Activated naive CD8-positive, alpha-beta T cell treated with anti-CD3 and anti-CD28 coated beads for 36 hours (primary cell): ENCODE measurements at places on chromosomes 1 and 21.
A peak's percentile ranks its signal among the peaks of the same experiment; 100 is the strongest.

- DNase-seq: no peak
- H3K36me3 ChIP-seq: no peaks in the 10 kb centered on the region
- H3K4me1 ChIP-seq: peaks cover 27% of the 10 kb centered on the region
- H3K27me3 ChIP-seq: peaks cover 2% of the 10 kb centered on the region
Observed at GRCh38 chr21:41932576-41933312, 21.1 kb downstream of the C2CD2 start.

GRCh38 chr1:210796421-210796820 is 337.5 kb downstream of the KCNH1 start:
- no peaks in the 10 kb centered on the region for H3K27me3 ChIP-seq
- H3K4me3 ChIP-seq: no peak overlapping the region
- no peaks in the 10 kb centered on the region for H3K4me1 ChIP-seq
- no peaks in the 10 kb centered on the region for H3K36me3 ChIP-seq
- no peak for DNase-seq

- H3K27ac ChIP-seq: peak overlapping the region; percentile 71
- H3K36me3 ChIP-seq: peaks cover 5% of the 10 kb centered on the region
- H3K4me3 ChIP-seq: no peak overlapping the region
- H3K27me3 ChIP-seq: no peaks in the 10 kb centered on the region
Observed at GRCh38 chr1:235939480-235939775, 72.7 kb upstream of the LYST start.

DNA sequence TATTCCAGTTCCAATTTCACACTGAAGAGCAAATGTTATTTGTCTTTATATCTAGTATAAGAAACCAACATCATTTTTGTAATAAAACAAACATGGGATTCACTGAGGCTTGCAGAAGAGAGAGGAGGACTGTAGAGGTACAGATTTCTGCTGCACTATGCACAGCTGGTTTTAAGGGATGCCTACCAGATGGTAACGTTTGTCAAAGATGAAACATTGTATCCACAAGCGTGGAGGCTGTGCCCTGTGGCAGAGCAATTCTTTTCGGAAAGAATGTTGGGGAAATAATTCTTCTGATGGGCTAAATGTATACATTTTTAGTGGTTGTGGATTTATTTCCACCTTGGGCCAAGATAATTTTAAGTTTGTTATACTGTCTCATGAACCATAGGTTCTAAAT is 272.4 kb downstream of the DUSP10 start:
- peaks cover 29% of the 10 kb centered on the region for H3K27me3 ChIP-seq
- H3K4me1 ChIP-seq: no peaks in the 10 kb centered on the region
- no peak for DNase-seq
- no peaks in the 10 kb centered on the region for H3K36me3 ChIP-seq
- no peak overlapping the region for H3K27ac ChIP-seq

DNA sequence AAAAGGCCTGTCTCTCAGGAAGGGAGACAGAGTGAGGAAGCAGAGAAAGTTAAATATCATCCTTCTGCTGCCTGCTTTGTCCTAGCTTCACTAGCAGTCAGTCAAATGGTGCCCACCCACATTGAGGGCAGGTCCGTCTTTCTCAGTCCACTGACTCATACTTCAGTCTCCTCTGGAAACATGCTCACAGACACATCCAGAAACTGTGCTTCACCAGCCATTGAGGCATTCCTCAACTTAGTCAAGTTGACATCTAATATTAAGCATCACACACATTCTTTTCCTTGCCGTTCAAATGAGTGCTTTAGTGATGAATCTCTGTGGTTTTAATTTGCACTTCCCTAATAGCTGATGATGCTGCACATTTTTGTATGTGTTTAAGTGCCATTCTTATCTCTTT is 777.8 kb upstream of the PRMT6 start:
- H3K27me3 ChIP-seq: no peaks in the 10 kb centered on the region
- no peak for DNase-seq
- H3K36me3 ChIP-seq: no peaks in the 10 kb centered on the region
- H3K4me3 ChIP-seq: no peak overlapping the region
- H3K4me1 ChIP-seq: no peaks in the 10 kb centered on the region

DNA sequence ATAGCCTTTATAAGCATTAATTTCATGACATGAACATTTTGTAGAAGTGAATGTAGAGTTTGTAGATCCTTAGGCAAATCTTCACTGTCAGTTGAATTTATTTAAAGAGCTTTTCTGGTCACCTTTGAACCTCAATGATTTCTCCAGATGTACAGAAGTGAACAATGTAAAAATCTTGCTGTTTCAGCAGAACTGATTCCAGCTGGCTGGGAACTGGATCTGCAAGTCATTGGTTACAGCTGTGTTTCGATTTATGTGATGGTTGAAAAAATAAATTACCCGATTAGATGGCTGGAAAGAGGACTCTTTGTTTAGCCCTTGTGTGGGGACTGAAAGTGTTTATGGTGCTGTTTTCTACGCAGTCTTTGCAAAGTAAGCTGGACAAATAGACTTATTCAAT is 849.8 kb downstream of the USP25 start:
- DNase-seq: no peak
- H3K4me3 ChIP-seq: no peak overlapping the region
- H3K27me3 ChIP-seq: no peaks in the 10 kb centered on the region
- H3K4me1 ChIP-seq: no peaks in the 10 kb centered on the region
- no peaks in the 10 kb centered on the region for H3K36me3 ChIP-seq
- H3K27ac ChIP-seq: no peak overlapping the region

DNA sequence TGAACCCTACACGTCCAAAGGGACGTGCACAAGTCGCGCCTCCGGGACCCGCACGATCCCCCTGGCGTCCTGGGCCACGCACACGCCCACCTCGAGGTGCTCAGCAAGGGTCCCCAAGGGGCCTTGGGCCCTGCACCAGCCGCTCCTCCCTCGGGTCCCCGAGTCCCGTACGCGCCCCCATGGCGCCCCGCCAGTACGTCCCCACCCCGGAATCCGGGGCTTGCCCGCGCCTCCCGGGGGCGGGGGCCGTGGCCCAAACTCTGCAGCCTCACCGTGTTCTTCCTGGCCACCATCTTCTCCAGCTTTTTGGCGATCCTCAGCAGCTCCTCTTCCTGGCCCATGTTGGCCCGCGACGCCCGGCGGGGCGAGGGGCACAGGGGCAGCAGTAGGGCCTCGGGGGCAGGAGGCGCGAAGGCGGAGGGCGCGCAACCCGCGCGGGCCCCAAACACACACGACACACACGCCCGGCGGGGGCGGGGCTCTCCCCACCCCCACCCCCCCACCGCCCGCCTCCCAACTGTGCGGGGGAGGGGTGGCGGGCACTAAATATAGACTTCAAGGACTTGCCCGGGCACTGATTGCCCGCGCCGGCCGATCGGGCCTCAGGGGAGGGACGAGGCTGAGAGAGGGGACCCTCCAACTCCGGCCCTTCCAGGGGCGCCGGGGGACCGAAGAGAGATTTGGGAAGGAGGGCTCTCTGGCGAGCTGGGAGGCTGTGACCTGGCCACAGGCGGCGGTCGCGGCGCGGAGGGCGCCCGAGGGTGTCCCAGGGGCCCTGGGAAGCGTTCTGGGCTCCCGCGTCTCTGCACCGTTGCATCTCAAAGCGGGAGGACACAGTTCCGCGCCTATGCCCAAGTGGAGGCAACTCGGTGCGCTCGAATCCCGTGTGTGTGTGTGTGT is at the start of gene TCEA3:
TCEA3 (minus strand) TSS at position 456 of the 900 bp plus-strand sequence; CDS start at position 341, 115 bp downstream.
- peak within 1 kb of the TSS; percentile 79 for H3K4me3 ChIP-seq
- peak within 1 kb of the TSS; percentile 27 for H3K27ac ChIP-seq
- peaks cover 6% of the 10 kb centered on the region for H3K27me3 ChIP-seq
- no peaks in the 10 kb centered on the region for H3K36me3 ChIP-seq
- peak; percentile 34 for DNase-seq

GRCh38 chr1:51622455-51622913 is 5.6 kb downstream of the OSBPL9 start:
- H3K27me3 ChIP-seq: no peaks in the 10 kb centered on the region
- no peaks in the 10 kb centered on the region for H3K36me3 ChIP-seq
- no peak overlapping the region for H3K4me3 ChIP-seq
- peak; percentile 9 for DNase-seq

- no peak for DNase-seq
- H3K4me3 ChIP-seq: no peak overlapping the region
- no peaks in the 10 kb centered on the region for H3K36me3 ChIP-seq
- no peaks in the 10 kb centered on the region for H3K4me1 ChIP-seq
Observed at GRCh38 chr1:164583196-164583595, 24.2 kb downstream of the PBX1 start.

- H3K27ac ChIP-seq: no peak overlapping the region
- no peaks in the 10 kb centered on the region for H3K4me1 ChIP-seq
- peaks cover 3% of the 10 kb centered on the region for H3K27me3 ChIP-seq
- DNase-seq: no peak
- no peaks in the 10 kb centered on the region for H3K36me3 ChIP-seq
Observed at GRCh38 chr1:232532901-232533300, 97.0 kb downstream of the SIPA1L2 start.

DNA sequence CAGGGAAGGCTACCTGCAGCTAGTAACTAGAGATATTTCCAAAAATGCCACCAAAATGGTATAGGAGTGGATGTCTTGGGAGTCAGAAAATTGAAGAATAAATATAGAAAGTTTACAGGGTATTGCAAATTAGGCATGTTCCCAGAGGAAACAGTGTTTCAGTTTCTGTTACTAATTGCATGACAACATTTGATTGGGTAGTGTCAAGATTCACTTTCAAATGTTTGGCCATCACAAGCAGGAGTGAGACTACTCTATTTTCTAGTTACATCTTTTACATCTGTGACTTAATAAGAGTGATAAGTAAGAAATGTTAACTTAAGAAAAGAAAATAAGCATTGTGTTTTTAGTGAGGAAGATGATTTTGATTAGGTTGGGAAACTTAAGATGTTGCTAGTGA is 30.2 kb downstream of the AMY1C start:
- H3K4me1 ChIP-seq: no peaks in the 10 kb centered on the region
- no peaks in the 10 kb centered on the region for H3K36me3 ChIP-seq
- no peaks in the 10 kb centered on the region for H3K27me3 ChIP-seq
- no peak for DNase-seq

GRCh38 chr1:54012863-54013262 is 5.1 kb downstream of the LDLRAD1 start:
- DNase-seq: no peak
- H3K27me3 ChIP-seq: no peaks in the 10 kb centered on the region
- H3K4me3 ChIP-seq: no peak overlapping the region
- no peak overlapping the region for H3K27ac ChIP-seq
- H3K36me3 ChIP-seq: no peaks in the 10 kb centered on the region

- H3K36me3 ChIP-seq: no peaks in the 10 kb centered on the region
- peaks cover 31% of the 10 kb centered on the region for H3K4me1 ChIP-seq
- H3K27ac ChIP-seq: peak overlapping the region; percentile 31
- no peak overlapping the region for H3K4me3 ChIP-seq
Observed at GRCh38 chr1:32983020-32983419, 18.4 kb upstream of the RNF19B start.

DNA sequence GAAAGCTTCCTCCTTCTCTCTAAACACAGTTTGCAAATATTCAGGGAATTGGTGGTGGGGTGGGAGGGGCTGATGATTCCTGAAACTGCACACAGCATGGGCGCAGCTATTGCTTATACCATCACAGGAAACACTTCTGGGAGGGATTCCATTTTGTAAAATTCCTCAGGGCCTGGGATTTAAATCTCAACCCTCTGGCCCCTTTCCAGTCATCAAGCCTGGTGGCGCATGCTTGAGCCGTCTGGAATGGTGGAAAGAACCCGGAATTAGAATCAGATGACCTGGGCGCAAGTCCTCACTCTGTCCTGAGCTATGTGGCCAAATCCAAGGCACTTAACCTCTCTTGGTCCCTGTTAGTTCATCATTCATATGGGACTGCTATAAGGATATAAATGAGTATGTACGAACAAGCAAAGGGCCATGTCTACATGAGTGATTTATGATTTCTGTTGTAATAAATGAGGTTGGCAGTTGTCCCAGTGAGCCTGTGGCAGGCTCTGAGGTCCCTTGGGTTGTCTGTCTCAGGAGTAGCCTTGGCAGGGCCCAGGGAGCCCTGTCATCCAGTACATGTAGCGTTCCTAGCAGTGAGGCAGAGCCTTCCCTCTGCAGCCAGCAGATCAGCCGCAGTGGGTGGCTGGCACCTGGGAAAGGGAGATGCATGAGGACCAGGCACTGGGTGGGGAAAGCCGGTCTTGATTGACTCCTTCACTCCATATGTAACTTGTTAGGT is 72.0 kb downstream of the MAN1C1 start:
- H3K4me1 ChIP-seq: peaks cover 32% of the 10 kb centered on the region
- H3K27ac ChIP-seq: no peak overlapping the region
- H3K27me3 ChIP-seq: no peaks in the 10 kb centered on the region

DNA sequence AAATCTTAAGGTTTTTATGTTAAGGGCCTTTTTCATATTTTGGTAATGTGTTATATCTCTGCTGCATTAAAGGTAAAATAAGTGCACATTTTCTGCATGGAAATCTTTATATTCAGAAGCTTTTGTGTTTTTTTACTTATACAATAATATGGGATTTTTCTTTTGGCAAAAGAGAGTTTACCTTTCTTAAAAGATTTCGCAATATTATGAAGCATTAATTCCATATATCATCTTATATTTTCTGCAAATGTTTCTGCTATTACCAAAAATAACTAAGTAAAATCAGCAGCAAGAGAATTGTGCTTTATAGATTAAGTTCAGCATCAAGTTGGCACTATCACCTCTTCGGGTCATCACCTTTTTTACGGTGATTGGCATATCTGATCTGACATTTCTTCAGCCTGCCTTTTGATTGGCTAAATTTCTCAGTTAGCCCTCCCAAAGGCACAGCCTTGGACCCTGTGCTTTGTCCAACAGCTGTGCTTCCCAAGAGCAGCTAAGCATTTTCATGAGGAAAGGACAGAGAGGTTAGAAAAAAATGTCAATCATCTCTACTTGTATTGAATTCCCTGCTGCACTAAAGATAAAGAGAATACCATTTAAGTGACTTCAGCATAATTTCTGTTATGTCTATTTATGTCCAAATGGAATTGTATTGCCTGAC is 767.1 kb upstream of the PRMT6 start:
- H3K27ac ChIP-seq: no peak overlapping the region
- no peaks in the 10 kb centered on the region for H3K27me3 ChIP-seq
- no peak overlapping the region for H3K4me3 ChIP-seq
- no peak for DNase-seq

DNA sequence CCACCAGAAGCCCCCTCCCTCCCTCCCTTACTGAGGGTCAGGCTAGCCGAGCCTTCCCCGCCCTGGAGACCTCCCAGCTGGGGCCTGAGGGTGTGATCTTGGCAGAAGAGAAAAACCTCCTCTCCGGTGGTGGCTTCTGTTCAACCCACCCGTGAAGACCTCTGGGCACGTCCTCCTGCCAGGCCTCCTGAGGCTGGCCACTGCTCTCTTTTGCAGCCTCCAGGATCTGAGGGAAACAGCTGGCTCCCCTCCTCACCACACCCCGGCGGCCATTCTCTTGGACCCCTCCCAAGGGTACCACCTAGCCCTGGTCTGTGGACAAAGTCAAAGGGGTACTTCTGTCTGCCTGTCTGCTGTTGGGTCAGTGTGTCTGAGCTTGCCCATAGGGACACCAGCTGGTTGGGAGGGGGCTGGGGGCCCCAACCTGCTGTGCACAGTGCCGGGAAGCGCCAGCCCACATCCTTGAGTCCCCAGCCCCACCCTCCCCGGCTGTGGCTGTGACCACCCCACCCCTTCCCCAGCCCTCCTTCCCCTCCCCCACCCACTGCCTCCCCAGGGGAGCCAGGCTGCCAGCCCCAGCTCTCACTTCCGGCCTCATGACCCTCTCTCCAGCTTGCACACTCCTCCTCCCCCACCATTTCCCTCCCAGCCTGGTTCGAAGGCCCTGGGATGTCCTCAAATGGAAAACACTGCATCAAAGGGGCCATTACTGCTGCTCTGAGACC is 48.1 kb downstream of the AHDC1 start:
- peak overlapping the region; percentile 73 for H3K27ac ChIP-seq
- DNase-seq: peak; percentile 16
- H3K27me3 ChIP-seq: no peaks in the 10 kb centered on the region
- H3K4me1 ChIP-seq: peaks cover 23% of the 10 kb centered on the region
- H3K4me3 ChIP-seq: no peak overlapping the region
- peaks cover 4% of the 10 kb centered on the region for H3K36me3 ChIP-seq
